ENCODE measurements at places on chromosomes 1 and 21. TPM values are rescaled to one million over a fixed set of nuclear protein-coding genes. Genes with fewer than 3 reads are reported as not detected.

CHRNB2 gene
- total RNA-seq, result 1.6 TPM

RGS1 gene
- total RNA-seq, result 0.22 TPM

OSCP1 gene
- 2.0 TPM for total RNA-seq

ZZZ3 gene
- 47.5 TPM for total RNA-seq

LRRN2 gene
- total RNA-seq, result 3.4 TPM

PRRX1 gene
- total RNA-seq, result 0.31 TPM

RPS6KA1 gene
- 57.7 TPM for total RNA-seq

DNASE2B gene
- 0.15 TPM for total RNA-seq

CNTN2 gene
- total RNA-seq, result 1.2 TPM

TACSTD2 gene
- 0.50 TPM for total RNA-seq

PTPRC gene
- total RNA-seq, result 0.71 TPM

NKAIN1 gene
- total RNA-seq, result 35.3 TPM

TRIM17 gene
- 2.7 TPM for total RNA-seq

GRCh38 chr1:118104951-118105350 lies 80.1 kb downstream of the SPAG17 start:
- DNase-seq, result no peak

GRCh38 chr1:29686012-29686930 lies 449.9 kb downstream of the PTPRU start:
- no peak for DNase-seq

DNA sequence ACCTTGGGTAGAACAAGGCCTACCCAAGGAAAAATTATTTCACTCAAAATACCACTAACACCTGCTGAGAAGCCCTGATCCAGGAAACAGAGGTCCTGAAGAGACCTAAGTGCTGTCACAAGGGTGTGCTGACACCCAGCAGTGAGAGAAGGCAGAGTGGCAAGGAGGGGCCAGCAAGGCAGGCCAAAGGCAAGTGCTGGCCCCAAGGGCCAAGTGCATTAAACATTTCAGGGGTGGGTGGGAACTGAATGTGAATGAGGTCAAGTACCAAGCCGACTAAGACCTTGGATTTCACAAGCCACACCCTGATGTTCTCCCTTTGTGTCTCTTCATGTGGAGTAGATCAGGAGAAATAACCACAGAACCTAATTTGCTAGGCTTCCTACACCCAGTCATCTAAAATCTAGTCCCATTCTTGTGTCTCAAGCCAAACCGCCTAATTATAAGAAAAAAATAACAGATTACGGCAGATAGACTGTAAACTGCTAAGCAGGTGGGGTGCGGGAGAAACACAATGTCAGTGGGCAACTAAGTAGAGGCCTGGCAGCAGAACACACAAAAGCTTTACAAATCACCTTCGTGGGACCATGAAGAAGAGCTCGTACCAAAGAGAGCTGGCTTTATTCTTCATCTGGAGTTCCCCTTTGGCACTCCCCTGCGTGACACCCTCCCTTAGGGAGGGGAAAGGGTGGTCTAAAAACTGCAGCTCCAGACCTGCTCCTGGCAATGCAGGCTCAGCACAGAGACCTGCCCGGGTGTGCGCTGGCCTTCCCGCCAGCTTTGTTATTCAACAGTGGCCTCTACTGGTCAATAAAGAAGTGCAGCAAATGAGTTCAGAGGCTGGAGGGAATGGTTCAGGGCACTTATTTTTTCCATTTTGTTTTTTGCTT lies 8.7 kb downstream of the UBE2G2 start:
- peak; percentile 52 for DNase-seq

DNA sequence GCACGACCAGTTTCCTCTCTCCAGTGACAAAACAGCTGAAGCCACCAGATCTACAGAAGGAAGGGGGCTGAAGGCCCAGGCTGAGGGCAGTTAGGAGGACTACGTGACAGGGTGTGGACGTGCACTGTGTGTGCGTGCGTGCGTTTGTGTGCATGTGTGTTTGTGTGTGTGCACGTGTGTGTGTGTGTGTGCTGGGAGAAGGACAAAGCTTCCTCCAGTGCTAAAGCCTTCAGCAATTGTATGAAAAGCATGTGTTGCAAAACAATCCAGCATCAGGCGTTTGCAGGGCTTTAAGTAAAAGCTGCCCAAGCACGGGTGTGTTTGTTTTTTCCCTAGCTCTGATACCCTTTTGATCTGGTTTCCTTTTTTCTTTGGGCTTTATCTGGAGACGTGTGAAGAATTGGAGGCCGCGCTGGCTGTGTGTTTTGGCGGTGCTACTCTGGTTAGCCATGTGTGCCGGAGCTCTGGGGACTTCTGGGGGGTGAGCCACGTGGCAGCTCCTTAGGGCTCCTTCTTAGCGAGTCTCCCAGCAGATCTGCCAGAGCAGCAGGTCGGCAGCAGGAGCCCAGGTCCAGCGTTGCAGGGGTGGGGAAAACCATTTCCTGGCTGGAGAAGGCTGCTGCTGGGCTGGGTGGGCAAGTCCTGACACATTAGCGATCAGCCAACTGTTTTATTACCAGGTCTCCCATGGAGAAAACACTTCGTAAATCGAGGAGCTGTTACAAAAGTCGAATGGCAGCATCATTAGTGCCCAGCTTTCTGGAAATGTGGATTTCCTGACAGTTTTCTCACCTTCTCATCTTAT lies 73.4 kb downstream of the UCK2 start:
- no peak for DNase-seq

DNA sequence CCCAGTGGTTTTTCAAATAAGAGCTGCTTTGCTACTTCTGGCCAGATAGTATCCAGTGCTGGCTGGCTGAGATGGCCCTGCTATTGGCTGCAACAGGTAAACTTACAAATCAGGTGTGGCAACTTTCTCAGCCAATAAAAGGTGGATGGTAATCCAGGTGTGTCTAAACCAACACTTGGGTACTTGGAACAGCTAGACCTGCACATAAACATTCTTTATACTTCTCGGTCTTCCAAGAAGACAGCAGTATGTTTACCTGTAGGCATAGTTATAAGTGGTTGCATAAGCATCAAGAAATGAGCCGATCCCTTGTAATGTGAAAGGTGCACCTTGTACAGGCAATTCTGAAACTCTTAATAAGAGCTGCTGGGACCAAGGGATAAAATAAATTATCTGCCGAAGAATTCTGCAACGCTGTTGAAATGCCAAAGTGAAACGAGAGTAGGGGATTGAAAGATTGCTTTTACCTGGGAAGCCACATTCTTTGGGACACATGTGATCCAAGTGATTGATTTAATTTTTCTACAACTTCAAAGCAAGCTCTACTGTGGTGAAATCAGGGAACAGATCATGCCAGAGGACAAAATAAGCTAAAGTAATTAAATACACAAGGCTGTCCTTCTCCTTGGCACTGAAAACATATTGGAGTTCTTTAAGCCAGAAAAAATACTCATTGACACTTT lies at the start of gene CLDN8:
Gene CLDN8 (minus strand): TSS at position 57 of the 683 bp plus-strand sequence. CDS start 172 bp downstream, outside the sequence.
- no peak for DNase-seq

DNA sequence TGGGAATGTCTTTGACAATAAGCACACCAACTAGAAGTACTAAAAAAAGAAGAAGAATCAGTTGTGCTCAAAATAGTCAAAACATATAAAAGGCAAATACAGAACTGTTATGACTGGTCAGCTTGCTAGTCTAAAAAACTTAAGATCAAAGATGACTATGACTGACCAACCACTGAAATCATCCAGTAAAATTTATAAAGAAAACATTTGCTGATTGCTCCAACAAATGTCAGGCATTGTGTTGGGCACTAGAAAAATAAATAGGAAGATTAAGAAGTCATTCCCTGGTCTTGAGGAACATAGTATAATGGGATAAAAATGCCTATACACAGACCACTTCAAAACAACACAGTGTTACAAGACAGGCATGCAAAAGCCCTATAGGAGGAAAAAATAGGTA lies 9.3 kb upstream of the ANGPTL3 start:
- DNase-seq, result no peak

DNA sequence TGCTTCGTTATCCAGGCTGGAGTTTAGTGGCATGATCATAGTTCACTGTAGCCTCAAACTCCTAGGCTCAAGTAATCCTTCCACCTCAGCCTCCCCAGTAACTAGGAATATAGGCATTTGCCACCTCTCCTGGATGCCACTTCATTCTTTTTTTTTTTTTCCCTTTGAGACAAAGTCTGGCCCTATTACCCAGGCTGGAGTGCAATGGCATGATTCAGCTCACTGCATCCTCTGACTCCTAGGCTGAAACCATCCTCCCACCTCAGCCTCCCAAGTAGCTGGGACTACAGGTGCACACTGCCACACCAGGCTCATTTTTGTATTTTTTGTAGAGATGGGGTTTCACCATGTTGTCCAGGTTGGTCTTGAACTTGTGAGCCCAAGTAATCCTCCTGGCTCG lies 19.3 kb downstream of the OSBPL9 start:
- DNase-seq, result no peak

DNA sequence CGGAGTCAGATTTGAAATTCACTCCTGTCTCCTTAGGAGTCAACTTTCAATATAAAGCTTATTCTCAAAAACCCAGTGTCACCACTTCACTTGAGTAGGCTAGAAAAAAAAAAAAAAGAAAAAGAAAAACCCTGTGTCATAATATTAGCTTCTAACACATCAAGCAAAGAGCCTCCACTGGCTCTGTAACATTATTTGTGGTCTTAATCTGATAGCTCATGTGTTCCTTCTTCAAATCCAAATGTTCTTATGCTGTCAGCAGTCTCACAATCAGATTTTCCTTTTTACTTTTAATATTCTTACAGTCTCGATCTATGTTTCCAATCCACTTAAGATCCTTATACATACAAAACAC lies 26.1 kb upstream of the PSMG1 start:
- no peak for DNase-seq

DNA sequence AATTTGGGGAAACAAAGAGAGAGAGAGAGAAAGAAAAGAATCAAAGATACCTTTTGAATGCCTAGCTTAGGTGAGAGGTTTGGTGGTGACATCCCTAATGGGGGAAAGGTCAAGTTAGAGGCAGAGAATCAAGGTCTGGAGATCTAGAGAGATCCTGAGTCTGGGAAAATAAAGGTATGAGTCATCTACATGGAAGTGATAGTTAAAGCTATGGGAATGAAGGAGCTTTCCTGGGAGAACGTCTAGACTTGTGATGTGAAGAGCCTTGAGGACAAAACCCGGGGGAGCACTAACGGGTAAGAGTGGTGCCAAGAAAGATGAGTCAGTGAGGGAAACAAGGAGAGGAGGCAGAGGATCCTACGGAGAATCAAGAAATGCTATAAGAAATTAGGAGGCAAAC lies 110.8 kb upstream of the RUNX1 start:
- DNase-seq, result no peak

DNA sequence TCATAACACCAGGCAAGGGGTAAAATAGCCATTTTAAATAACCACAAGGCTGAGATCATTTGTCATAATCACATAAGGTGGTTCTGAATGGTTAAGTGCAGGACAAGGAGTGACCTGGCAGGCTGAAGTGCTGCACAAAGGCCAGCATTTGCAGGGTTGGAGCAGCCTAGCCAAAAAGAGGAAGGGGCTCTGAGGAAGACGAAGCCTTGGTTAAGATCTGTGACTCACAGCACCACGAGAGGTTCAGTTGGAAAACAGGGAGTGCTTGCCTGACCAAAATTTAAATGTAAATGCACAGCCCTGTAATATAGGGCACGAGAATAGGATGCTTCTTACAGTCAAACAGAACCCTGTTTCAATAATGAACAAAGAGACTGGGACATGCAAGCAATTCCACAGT lies 12.1 kb downstream of the ATP5PF start:
- no peak for DNase-seq

- no peak for DNase-seq
These were observed 68.4 kb upstream of the LRRC7 start for GRCh38 chr1:69499203-69499803.

DNA sequence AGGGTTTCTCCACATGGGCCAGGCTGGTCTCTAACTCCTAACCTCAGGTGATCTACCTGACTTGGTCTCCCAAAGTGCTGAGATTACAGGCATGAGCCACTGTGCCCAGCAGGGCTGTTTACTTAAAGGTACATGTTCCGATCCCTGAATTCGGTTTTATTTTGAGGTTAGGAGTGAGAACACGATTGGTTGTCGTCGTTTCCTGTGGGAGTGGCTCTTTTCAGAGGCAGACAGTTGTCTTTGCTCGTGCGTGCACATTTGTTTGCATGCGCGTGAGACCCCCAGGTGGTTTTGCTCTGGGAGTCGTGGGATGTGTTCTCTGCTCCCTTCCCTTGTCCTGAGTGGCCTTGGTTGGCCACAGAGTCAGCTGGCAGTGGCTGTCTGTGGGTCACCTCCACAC lies 60.2 kb downstream of the SKI start:
- no peak for DNase-seq

DNA sequence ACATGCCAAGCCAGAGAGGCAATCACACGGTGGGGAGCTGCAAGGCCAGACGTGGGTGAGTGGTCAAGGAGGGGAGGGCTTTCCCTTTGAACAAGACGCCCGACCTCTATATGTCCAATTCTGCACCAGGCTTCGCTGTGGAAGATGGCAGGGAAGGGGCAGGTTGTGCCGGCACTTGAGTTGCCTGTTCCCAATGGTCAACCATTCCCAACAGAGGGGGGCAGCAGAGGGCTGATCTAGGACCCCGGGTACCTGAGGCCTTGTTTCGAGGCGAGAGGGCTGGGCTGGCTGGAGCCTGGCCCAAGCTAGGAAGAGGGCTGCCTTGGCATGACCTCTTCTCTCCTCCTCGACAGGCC lies 64.9 kb downstream of the TMEM53 start:
- peak; percentile 88 for DNase-seq

GRCh38 chr1:147273409-147274336 lies 31.2 kb downstream of the CHD1L start:
- DNase-seq, result no peak

DNA sequence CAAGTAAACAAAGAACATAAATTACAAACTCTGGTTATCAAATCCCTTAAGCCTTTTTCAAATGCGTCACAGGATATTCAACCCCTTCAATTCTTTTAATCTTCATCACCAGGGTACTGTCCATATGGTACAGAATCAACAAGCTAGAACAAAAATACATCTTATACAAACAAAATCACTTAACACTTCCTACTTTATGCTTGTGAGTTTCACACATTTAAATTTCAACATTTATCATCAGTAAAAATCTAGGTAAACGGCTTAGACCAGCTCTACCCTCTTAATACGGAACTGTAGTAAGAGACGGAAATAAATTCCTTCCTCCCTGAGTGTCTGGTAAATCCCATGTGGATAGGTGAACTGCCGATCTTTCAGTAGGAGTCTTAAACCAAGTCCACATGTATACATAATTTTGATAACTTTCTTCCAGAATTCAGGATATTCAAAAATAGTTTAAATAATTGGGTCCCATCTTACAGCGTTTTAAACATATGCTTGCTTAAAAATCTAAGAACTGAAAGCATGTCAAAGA lies 1.0 kb downstream of the CCDC181 start:
- no peak for DNase-seq

GRCh38 chr1:50417507-50417906 lies 5.7 kb downstream of the DMRTA2 start:
- peak; percentile 34 for DNase-seq

- no peak for DNase-seq
These were observed 14.4 kb upstream of the BCL10 start for GRCh38 chr1:85290826-85291225.

GRCh38 chr1:92804721-92805201 lies 19.9 kb upstream of the EVI5 start:
- peak; percentile 27 for DNase-seq

All from WTC11 (cell line).